Head of caudate nucleus (tissue), 42 donors: ENCODE measurements at places on chromosomes 4 and X.

DNA sequence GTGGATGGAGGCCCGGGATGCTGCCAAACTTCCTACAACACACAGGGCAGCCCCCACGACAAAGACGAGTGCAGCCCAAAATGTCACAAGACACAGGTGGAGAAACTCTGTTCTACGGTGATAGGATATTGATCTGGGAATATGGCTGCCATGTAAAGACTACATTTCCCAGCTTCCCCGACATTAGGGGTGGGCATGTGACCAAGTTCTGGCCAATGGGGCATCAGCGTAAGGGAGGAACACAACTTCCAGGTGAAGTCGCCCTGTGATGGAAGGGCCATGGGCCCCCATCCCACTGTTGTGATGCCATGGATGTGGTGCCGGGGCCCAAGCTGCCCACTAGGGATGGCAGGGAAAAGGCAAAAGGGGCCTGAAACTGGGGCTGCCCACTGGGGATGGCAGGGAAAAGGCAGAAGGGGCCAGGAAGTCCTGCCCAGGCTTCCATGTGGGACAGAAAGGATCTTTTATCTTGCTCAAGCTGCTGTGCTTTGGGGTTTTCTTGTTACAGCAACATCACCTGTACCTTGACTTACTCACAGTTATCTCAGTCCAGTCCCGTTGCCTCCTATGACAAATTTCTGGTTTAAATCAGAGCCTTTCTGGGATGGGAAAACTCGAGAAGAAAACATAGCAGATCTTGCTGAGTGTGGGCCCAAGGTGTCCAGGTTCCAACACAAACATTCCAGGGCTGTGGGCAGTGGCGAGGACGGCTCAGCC is 9.7 kb upstream of the ADRA2C start:
- no peak for DNase-seq

GRCh38 chr4:10336471-10336870 is 120.8 kb downstream of the ZNF518B start:
- DNase-seq: no peak

- no peak for DNase-seq
These were observed 12.2 kb upstream of the ASMTL start for GRCh38 chrX:1464971-1465285.

DNA sequence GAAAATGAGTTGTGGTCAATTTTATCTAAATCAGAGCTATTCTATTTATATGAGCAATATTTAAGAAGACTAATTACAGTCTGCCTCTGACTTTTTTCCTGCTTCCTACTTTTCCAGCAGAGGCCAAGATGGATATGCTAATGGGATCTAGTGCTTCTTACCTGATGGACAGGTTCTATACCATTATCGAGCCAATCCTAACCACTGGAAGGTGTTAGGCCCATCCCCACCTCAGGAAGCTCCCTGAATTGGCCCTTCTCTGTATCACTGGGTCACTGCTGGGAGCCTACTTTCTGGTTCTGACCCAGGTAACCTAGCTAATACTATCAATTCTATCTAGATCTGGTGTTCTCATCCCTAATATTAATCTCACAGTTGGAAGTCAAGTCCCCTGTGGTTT is 577 bp upstream of the YIPF7 start:
- DNase-seq: no peak

GRCh38 chr4:24973404-24973746 is 57.4 kb downstream of the LGI2 start:
- no peak for DNase-seq

DNA sequence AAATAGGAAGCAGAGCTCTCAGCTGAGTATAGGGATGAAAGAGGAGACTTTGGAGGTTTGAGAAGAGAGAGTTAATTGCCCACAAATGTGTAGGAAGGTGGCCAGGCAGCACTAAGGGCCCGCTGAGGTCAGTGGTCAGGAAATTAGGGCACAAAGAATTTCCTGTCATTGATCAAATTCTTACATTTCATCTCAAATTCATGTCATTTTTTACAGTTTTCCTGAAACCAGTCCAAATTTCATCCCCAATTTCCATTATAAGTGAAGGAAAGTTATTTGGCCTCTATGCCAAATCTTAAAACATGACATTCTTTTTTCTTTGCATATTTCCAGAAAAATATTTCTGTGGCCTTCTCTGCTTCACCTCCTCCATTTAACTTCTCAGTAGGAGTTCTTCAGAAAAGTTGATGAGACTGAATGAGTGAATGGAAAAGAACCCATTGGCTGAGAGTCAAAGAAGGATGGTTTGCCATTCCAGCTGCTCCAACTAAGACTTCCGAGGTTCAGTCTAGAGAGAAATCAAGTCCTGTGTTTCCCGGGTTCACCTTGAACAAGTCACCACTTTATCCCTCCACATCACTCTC is 68.7 kb upstream of the SPRY1 start:
- no peak for DNase-seq

DNA sequence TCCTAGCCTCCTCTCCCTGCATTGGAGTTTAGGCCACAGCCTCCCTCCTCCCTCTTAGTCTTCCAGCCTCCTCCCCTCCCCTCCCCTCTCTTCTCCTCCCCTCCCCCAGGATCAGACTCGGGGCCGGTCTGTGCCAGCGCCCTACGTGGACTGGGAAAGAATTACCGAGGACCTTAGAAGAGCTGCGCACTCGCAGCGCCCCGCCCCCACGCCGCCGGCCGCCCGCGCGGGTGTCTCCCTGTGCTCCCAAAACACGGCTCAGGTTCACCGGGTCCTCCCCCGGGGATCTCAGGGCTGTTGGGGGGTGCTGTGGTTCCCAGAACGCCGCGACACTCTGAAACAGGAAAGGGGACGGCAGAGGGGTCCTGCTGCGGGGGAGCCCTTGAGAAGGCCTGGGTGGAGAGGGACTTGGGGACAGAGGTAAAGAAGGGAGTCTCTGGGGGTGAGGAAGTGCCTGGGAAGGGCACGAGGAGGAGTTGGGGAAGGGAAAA is 122.3 kb upstream of the TBL1X start:
- peak; percentile 81 for DNase-seq

DNA sequence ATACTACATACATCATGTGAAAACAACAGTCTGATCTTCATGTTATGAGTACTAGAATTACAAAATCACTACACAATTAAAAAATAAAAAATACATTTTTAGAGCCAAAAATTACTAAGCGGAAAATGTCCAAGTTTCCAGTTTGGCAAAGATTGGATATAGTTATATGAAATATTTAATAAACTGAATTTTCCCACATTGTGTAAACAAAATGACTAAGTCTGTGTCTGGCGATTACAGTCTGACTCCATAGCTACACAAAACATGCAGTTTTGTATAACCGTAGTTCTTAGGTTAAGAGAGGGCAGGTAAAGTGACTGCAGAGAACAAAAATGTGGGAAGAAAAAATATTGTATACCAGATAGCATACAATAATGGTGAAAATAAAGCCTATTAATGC is 59.2 kb upstream of the TMEM47 start:
- no peak for DNase-seq

GRCh38 chr4:16692524-16692923 is 205.9 kb downstream of the LDB2 start:
- DNase-seq: no peak

GRCh38 chr4:89254847-89255246 is 52.8 kb downstream of the GPRIN3 start:
- DNase-seq: no peak

- no peak for DNase-seq
These were observed 46.6 kb downstream of the PGRMC2 start for GRCh38 chr4:128241019-128241418.

DNA sequence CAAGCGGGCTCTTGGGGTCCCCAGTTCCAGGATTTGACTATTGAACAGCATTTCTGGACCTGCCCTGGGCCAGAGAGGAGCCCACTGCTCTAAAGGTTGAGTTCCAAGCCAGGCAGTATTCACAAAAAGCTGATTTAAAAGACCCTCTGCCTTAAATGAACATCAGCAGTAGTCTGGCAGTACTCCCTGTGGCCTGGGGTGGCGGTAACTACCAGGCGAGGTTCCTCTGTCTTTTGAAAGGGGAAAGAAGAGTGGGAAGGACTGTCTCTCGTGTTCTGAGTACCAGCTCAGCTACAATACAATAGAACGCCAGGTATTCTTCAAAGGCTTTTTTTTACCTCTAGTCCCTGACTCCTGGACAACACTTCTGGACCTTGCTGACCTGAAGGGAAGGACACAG is 456.4 kb upstream of the TEX13C start:
- DNase-seq: no peak

- DNase-seq: no peak
These were observed 25.6 kb upstream of the SMIM10L2A start for GRCh38 chrX:135396109-135396508.

DNA sequence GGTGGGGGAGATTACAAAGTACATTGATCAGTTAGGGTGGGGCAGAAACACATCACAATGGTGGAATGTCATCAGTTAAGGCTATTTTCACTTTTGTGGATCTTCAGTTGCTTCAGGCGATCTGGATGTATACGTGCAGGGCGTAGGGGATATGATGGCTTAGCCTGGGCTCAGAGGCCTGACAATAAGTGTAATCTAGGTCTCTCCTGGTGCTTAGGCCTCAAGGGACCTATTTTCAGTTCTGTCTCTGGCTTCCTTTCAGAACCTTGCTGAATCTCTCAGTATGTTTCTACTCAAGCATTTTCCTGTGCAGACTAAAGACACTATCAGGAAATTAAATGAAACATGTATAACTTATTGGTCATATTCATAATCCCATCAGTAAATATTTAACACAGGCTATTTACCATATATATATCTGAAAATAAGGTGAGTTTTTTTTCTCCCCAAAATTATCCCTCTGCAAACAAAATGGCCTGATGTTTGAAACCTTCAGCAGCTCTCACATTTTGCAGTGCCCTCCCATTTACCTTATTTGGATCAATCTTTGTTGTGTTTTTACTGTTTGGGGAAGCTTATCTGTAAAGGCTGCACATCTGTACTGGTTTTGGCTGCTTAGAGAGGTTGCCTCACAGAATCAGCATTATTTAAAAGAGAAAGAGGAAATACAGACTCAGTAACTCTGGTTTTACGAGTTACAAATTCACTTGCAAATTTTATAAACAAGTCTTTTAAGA is 2.3 kb upstream of the ZCCHC4 start:
- no peak for DNase-seq
